ENCODE measurements at places on chromosomes 3 and 15. TPM values are rescaled to one million over a fixed set of nuclear protein-coding genes. Genes with fewer than 3 reads are reported as not detected.

Gene SPSB4
- not detected for total RNA-seq

Gene TNIK
- total RNA-seq = 67.0 TPM

Gene BNC1
- total RNA-seq = 0.91 TPM

Gene ERICH6
- total RNA-seq = 0.03 TPM

Gene KLHL40
- not detected for total RNA-seq

Gene SAMD7
- not detected for total RNA-seq

Gene HTR3E
- total RNA-seq = not detected

Gene RHOV
- total RNA-seq = 0.07 TPM

Gene PRICKLE2
- 35.4 TPM for total RNA-seq

Gene LMAN1L
- total RNA-seq = not detected

Gene XYLB
- 8.8 TPM for total RNA-seq

Gene TRH
- 0.20 TPM for total RNA-seq

Gene SLC12A1
- not detected for total RNA-seq

Gene CCDC39
- total RNA-seq = not detected

Gene GCSAM
- total RNA-seq = not detected

Gene CD80
- total RNA-seq = not detected

Gene IL5RA
- total RNA-seq = not detected

Gene GOLGA8Q
- 1.1 TPM for total RNA-seq

Gene LNP1
- total RNA-seq = 2.9 TPM

Gene ABHD6
- 13.8 TPM for total RNA-seq

Gene GPR27
- total RNA-seq = 0.26 TPM

Gene LARP6
- 51.3 TPM for total RNA-seq

Measured in smooth muscle cell of the pulmonary artery (primary cell).